Nasal cavity respiratory epithelium epithelial cell of viscerocranial mucosa (primary cell): ENCODE measurements at places on chromosomes 3 and 15. TPM values are rescaled to one million over a fixed set of nuclear protein-coding genes. Genes with fewer than 3 reads are reported as not detected.

Gene CISH
- 1.0 and 3.8 TPM in 2 replicates for total RNA-seq

Gene SNTN
- not detected in 2 replicates for total RNA-seq

Gene MYEF2
- total RNA-seq = 3.5 and 3.8 TPM in 2 replicates

Gene KCNMB2
- not detected in 2 replicates for total RNA-seq

Gene C3orf22
- total RNA-seq = not detected in 2 replicates

Gene ESYT3
- 0.64 and 7.5 TPM in 2 replicates for total RNA-seq

Gene FOXB1
- not detected in 2 replicates for total RNA-seq

Gene ACAD9
- 19.8 and 36.2 TPM in 2 replicates for total RNA-seq

Gene ABI3BP
- 0.68 and 3.1 TPM in 2 replicates for total RNA-seq

Gene CDHR4
- not detected in 2 replicates for total RNA-seq

Gene RTP3
- total RNA-seq = not detected in 2 replicates

Gene IL12A
- 0.43 and 0.68 TPM in 2 replicates for total RNA-seq

Gene CCDC66
- 17.1 and 30.0 TPM in 2 replicates for total RNA-seq

Gene FGF7
- total RNA-seq = under 0.01 and 0.07 TPM in 2 replicates

Gene NEK10
- total RNA-seq = 1.0 and 2.3 TPM in 2 replicates

Gene CDCP1
- total RNA-seq = 141 and 146 TPM in 2 replicates

Gene CPB1
- total RNA-seq = not detected in 2 replicates

Gene TTC23
- 14.4 and 30.5 TPM in 2 replicates for total RNA-seq

Gene SMARCC1
- total RNA-seq = 37.6 and 69.2 TPM in 2 replicates

Gene MEGF11
- not detected in 2 replicates for total RNA-seq

Gene UNC13C
- under 0.01 TPM in 1 of 2 replicates, not detected in the other for total RNA-seq

Gene WNT7A
- 12.6 and 13.7 TPM in 2 replicates for total RNA-seq

Gene KCTD6
- 5.5 and 8.3 TPM in 2 replicates for total RNA-seq

Gene CACNA2D3
- total RNA-seq = 0.07 and 1.0 TPM in 2 replicates

Gene LMAN1L
- total RNA-seq = 0.21 TPM in 1 of 2 replicates, not detected in the other

Gene GDPGP1
- 4.1 and 5.0 TPM in 2 replicates for total RNA-seq

Gene INSYN1
- 1.5 and 1.7 TPM in 2 replicates for total RNA-seq

Gene RPN1
- total RNA-seq = 332 and 616 TPM in 2 replicates

Gene SNX33
- total RNA-seq = 16.7 and 40.6 TPM in 2 replicates

Gene ISL2
- 0.14 and 0.68 TPM in 2 replicates for total RNA-seq
